Inflammatory macrophage (primary cell): ENCODE measurements at places on chromosomes 11 and 22.

DNA sequence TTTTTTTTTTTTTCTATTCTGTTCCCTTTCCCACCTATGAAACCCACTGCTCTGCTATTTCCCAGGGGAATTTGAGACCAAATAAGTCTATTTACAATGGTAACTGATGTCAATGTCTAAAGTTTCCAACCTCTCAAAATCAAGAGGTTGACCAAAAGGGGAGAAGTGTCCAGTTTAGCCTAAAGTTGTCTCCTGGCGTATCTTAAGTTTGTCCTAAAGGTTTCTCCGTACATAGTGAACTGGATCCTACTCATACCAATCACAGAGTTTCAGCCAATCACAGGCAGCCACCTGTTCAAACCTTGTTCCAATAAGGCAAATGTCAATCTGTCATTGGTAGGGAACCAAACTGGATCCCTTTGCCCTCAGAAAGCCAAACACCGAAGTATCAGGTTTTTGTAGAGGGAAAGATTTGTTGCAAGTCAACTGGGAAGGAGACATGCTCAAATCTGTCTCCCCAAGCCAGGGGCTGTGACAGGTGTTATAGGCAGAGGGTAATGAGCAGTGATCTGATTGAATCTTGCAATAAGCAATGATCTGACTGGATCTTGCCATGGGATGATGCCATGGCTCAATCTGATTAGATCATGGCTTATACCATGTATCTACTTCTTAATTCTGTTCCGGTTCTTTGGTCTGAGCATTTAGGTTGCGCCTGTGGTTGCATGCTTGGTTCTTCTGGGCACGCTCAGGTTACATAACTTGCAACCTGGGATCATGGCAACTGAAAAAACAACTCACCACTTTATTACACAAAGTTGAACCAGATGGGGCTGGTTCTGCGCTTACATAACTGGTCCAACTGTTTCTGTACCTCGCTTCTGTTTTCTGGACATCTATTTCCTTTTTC, 1.1 kb upstream of the VPS37C start:
- DNase-seq, result peak; percentile 91

- DNase-seq, result no peak
Observed at GRCh38 chr11:9643751-9644150, 20.1 kb upstream of the SWAP70 start.

GRCh38 chr11:20315800-20316199, 47.7 kb upstream of the HTATIP2 start:
- no peak for DNase-seq

DNA sequence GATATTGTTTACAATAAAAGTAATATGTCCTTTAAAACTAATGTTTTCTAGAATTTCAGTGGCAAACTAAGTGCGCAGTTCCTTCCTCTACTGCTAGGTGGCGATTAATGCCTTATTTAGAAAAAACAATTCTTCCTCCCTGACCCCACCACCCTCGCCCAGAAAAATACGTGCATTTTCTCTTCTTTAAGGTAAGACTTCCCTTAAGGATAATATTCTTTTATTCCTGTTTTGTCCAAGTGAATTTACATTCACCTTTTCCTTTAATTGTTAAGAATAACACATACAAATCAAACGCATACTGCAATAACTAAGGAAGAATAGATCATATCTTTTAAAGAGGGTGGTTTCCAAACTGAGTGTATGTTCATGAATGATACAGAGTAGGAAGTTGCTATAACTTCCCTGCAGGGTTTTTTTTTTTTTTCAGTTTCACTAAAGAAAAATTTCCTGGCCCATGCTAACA, 17.0 kb upstream of the PSMA1 start:
- DNase-seq, result peak; percentile 64

DNA sequence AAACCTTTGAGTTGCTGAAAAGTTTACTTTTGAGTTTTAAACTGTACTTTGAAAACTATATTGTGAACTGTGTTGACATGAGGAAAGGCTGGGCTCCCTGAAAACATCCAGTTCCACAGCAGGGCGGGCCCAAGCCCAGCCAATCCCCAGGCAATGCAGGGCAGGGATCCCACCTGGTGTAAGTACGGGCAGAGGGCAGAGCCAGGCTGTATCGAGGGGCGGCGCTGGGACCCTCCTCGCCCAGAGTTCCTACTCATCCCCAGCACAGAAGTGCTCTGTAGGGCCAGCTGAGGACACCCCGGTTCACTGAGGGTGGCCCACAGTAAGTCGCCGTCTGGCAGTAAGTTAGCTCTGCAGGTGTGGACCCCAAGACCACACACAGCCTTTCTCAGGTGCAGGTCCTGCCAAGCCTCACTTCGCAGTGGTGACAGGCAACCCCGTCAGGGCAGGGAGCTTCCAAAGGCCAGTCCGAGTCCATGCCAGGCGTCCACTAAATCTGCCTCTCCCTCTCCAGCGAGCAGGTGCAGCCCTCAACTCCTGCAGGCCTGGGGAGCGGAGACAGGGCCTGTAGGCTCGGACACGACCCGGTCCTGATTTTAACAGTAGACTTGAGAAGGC, 6.3 kb downstream of the RASSF7 start:
- DNase-seq, result no peak

DNA sequence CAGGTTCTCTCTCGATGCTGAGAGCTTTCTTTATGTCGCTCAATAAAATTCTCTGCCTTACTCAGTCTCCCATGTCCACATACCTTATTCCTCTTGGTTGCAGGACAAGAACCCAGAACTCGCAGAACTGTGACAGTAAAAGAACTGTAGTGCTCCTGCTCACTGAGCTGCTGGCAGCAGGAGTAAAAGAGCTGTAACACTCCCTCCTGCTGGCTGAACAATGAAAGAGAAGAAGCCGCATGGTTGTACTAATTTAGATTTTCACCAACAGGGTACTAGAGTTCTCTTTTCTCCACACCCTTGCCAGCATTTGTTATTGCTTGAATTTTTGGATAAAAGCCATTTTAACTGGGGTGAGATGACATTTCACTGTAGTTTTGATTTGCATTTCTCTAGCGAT, 433.2 kb downstream of the GUCY1A2 start:
- DNase-seq, result no peak

DNA sequence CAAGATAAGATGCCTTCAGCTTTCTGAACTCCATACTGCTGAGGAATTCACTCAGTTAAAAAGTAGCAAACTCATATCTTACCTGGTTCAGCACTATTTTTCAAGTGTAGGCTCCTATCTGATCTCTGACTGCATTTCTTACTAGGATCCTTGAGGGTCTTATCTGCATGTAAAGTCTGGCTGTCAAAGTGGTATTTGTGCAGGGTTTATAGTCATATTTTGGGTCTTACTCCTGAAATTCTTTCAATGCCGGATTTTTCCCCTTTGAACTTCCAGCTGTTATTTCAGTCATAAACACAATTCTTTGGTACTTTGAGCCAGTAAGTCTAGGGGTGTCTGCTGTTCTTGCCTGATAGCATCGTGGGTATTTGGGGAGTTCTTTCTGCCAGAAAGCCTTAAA, 25.3 kb upstream of the NOX4 start:
- DNase-seq, result no peak

- no peak for DNase-seq
Observed at GRCh38 chr11:100619484-100619883, 67.6 kb upstream of the ARHGAP42 start.

DNA sequence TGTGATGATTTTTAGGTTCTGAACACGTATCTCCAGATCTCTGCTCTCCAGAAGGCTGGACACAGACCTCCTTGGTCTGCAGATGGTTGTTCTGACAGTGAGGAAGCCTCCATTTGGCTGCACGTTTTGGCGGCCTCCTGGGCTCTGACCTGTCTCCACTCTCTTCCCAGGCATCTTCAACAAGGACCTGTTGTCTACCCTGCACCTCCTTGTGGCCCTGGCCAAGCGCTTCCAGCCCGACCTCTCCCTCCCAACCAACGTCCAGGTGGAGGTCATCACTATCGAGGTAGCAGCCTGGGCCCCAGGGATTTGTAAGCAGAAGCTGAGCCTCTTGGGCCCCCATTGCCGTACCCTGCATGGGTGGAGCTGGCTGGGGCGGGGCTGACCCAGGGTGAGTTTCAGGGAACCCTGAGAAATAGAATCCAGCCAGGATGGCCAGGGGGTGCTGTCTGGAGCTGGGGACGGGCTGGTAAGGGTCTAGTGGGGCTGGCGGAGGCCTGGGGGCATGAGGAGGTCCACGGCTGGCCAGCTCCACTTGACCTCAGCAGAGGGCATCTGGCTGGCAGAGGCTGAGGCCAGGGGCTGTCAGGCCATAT, 9.8 kb downstream of the PARVG start:
- DNase-seq, result no peak

GRCh38 chr11:122796128-122796717, 42.1 kb upstream of the CRTAM start:
- DNase-seq, result peak; percentile 58

GRCh38 chr22:46064228-46064965, 85.9 kb upstream of the PPARA start:
- DNase-seq, result no peak

- DNase-seq, result no peak
Observed at GRCh38 chr11:131759140-131759539, 388.7 kb downstream of the NTM start.

GRCh38 chr11:18696638-18697225, 1.8 kb upstream of the TMEM86A start:
- DNase-seq, result no peak

GRCh38 chr11:14323118-14323676, 35.8 kb downstream of the RRAS2 start:
- DNase-seq, result no peak

DNA sequence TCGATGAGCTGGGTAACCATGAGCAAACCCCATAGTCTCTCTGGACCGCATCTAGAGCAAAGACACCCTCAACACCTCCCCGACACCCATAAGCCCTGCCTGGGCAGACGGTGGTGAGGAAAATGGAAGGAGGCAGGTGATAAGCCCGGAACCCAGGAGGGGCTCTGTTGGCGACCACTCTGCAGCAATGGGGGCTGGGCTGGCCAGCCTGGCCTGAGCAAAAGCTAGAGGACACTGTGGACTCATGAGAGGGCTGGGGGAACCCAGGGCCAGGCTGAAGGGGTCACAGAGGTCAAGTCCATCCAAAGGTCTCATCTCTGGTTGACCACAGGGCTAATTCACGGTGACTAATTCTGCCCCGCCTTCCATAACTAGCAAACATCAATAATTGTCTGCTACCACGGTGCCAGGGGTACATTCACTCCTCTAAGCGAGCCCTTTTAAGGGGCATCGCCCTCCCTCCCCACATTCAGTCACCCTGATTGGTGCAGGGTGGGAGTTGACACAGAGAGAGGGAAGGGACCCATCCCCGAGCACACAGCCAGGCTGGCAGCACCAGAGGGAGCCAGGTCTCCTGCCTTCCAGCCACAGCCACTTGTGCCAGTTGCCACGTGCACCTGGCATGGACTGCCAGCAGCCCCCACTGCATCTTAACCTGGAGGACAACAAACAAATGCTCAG, 4.0 kb downstream of the PYGM start:
- no peak for DNase-seq

GRCh38 chr11:41816396-41816795, 356.9 kb upstream of the LRRC4C start:
- DNase-seq, result no peak

- DNase-seq, result no peak
Observed at GRCh38 chr22:44711690-44712555, 9.9 kb downstream of the PRR5 start.

- DNase-seq, result no peak
Observed at GRCh38 chr11:78200061-78200460, 11.3 kb downstream of the USP35 start.

GRCh38 chr22:20663137-20663828, 110.6 kb upstream of the SERPIND1 start:
- no peak for DNase-seq

DNA sequence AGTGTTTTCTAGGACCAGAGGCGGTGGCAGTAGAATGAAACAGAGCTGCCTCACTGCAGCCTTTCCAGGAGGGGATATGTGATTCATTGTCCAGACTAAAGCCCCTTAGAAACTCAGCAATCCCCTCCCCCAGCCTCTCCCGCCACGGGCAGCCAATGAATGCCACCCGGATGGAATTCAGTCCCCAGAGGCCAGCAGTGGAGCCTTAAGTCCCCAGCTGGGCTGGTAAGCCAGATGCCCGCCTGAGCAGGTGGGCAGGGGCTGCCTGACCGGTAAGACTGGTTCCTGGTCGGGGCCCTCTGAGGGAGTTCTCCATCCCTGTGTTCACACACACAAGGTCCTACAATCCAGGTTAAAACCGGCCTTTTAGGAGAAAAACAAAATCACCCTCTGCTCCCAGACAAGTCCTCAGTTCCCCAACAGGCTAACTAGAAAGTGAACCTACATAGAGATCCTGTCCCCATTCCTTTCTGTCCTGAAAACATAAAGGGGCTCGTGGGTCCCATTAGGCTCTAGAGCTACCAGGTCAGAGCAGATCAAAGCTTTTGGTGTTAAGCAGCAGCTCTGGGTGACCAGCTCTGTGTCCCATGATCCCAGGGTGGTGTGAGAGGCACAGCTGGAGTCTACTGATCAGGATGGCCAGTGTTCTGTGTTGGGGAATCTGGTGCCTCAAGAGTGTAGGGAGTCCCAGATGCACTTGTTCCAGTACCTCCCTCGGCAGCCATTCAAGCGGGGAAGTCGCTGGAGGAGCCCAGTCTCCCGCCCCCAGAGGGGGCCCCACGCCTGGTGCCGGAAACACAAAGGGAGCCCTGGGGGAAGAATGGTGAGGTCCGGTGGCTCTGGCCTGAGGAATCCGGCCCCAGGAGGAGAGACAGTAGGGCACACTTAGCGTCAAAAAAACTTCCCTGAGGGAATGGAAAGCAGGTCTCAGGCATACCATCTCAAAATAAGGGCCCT, 2.6 kb downstream of the PATZ1 start:
- DNase-seq, result no peak

- DNase-seq, result no peak
Observed at GRCh38 chr22:16699326-16699725, 106.7 kb upstream of the CCT8L2 start.

DNA sequence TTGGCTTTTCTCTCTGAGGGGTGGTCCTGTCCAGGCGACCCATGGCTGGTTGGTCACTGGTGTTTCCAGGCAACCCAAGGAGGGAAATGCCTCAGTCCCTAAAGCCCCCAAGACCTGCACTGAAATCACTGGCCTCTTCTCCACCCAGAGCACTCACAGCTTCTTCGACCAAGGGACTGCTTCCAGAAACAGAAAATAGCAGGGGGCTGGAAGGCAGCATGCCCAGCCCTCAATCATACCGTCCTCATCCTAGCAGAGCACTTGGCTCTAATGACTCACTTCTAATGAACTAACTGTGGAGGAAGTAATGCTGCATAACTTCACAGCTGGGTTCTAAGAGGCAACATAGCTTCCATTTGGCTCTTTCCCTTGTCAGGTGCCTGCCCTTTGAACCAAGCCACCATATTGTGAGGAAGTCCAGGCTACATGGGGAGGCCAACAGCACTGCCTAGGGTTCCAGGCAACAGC, 27.6 kb downstream of the DKK3 start:
- DNase-seq, result no peak

GRCh38 chr11:106281455-106282173, 204.2 kb downstream of the AASDHPPT start:
- no peak for DNase-seq

GRCh38 chr11:35170503-35170902, 31.5 kb downstream of the CD44 start:
- DNase-seq, result no peak

- DNase-seq, result no peak
Observed at GRCh38 chr11:2882396-2883110, 3.0 kb downstream of the CDKN1C start.

GRCh38 chr11:106156290-106156937, 79.0 kb downstream of the AASDHPPT start:
- DNase-seq, result peak; percentile 20
